ENCODE measurements at places on chromosomes 4 and X.
A peak's percentile ranks its signal among the peaks of the same experiment; 100 is the strongest.

DNA sequence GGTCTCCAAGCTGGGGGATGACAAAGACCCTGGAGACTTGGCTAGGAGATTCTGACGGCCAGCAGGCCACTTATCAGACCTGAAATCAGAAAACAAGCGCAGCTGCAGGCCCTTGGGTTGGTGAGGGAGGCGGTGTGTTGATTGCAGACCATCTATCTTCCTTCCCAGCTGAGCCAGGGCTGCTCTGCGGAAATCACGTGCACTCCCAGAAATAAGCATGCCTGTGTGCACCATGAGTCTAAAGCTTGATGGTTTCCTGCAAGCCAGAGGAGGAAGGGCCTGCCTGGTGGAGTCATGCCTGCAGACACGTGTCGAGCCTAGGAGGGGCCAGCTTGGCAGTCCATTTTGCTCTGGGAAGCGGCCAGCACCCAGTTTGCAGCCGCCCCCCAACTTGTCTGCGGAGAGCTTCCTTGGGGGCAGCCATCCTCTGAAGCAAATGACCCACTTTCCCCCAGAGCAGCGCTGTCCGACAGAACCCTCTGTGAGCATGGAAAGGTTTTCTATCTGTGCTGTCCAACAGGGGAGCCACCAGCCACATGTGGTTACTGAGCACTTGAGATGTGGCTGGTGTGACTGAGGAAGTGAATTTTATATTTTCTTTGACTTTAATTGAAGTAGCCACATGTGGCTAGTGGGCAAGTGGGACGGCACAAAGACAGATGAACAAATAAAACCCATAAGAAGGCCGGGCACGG lies 175.7 kb upstream of the BCOR start:
- DNase-seq, result no peak

DNA sequence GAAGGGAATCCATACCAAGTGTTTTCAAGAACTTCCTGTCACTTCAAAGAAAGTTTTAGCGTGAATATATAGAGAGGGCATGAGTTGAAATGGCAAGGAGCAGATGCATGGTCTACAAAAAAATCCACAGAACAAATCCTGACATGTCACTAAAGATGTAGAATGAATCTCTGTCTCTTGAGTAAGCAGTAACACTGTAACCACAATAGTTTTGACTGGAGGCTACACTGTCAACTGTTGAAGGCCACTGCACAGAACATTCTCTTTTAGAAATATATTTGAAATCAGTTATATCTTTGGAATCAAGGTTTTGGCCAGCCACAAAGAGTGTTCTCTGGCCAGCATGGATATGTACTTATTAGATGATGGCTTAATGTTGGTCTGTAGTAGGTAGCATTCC lies 83.8 kb downstream of the VCX3B start:
- no peak for DNase-seq

GRCh38 chr4:64584125-64584524 lies 174.9 kb upstream of the TECRL start:
- no peak for DNase-seq

DNA sequence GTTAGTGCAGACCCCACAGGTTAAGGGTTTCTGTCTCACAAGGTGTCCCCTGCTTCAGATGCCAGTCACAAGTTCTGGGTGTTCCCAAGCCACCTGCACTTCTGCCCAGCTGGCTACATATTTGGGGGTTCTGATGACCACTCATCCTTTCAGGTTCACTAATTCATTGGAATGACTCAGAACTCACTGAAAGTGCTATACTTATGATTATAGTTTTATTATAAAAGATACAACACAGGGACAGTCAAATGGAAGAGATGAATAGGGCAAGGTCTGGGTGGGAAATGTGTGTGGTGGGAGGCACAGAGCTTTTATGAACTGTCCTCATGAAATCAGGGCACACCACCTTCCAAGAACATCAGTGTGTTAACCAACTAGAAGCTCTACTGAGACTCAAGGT lies 97.7 kb upstream of the CASK start:
- DNase-seq, result no peak

GRCh38 chr4:26685250-26685649 lies 101.4 kb downstream of the TBC1D19 start:
- no peak for DNase-seq

GRCh38 chrX:77977095-77977494 lies 7.7 kb upstream of the PGAM4 start:
- DNase-seq, result no peak

DNA sequence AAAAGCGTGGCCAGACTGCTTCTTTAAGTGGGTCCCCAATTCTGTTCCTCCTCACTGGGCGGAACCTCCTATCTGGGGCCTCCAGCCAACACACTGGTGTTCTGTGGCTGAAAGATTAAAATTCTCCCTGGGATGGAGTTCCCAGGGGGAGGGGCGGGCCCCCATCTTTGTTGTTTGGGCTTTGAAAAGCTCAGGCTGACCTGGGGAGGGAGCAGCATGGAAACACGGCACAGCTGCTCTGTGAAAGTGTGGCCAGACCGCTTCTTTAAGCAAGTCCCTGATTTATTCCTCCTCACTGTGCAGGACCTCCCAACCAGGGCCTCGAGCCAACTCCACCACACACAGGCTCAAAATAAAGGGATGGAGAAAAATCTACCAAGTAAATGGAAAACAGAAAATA lies 219.5 kb downstream of the TMEM47 start:
- no peak for DNase-seq

DNA sequence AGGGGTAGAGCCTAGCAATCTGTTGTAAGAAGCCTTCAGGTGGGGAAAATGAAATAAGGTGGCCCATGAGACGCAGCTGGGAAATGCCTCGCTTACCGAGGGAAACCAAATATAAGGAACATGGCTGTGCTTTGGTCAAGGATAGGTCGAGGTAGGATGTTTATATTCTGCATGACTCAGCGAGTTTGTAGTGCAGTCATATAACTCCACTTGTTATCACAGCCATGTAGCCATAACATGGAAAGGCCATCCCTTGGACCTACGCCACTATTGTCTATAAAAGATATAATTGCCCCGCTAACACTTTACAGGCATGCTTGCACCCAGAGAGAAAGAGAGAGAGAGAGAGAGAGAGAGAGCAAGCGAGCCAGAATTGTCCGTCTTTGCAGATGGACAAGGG lies 80.9 kb upstream of the GLRA2 start:
- no peak for DNase-seq

DNA sequence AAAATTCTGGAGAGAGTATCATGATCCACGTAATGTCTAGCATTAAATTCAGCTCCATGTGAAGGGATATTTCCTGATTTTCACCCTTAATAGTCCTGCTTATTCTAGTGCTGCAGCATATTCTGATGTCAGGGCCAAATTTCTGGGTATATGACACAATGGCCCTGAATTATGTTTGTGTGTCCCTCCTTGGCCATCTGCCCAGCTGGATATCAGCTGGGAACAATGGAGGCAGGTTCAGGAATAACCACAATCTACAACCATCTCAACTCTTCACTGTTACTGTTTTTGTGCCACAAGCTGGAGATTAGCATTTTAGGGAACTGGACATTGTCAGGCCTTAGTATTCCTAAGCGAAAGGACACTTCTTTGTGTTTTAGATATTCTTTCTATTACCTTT lies 3.5 kb downstream of the GLRB start:
- no peak for DNase-seq

DNA sequence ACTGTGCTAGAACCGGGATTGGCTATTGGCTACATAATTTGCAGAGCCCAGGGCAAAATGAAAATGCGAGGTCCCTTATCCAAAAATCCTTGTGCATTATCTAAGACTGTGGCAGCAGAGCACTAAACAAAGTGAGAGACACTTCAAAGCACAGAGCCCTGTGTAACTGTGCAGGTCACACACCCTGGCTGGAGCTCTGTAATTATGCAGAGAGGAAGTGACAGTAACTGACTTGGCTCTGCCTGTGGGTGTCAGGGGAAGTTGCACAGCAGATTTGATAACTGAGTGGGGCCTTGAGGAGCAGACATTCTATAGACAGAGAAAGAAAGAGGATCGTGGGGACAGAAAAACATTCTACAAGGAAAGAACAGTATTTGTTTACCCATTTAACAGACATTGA lies 173.5 kb upstream of the FMR1 start:
- peak; percentile 0 for DNase-seq

DNA sequence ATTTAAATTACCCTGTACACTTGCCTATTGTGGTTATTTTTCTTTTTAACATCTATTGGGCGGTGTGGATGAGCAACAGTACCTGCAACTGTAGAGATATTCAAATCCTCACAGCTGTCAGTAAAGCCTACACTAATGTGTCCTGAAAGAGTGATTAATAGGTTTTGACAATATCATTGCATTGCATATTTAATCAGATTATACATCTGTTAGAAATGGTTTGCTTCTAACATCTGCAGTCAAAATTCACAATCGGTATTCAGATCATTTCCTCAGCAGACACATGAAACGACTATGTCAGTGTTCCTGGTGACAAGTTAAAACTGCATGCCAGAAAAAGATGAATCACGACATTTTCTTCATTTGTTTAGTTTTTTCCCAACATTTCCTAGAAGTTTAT lies 254.6 kb upstream of the EPHA5 start:
- no peak for DNase-seq
